CD8-positive, alpha-beta memory T cell (primary cell): ENCODE measurements at places on chromosomes 2 and 18. TPM values are rescaled to one million over a fixed set of nuclear protein-coding genes. Genes with fewer than 3 reads are reported as not detected.

- no peak overlapping the region for H3K27ac ChIP-seq
- no peak for DNase-seq
- H3K27me3 ChIP-seq = no peaks in the 10 kb centered on the region
- no peaks in the 10 kb centered on the region for H3K4me1 ChIP-seq
- H3K4me3 ChIP-seq = no peak overlapping the region
- peaks cover 52% of the 10 kb centered on the region for H3K36me3 ChIP-seq
These were observed 18.5 kb downstream of the SFTPB start for GRCh38 chr2:85649201-85650190.

- H3K4me3 ChIP-seq = no peak overlapping the region
- no peak overlapping the region for H3K27ac ChIP-seq
- H3K27me3 ChIP-seq = no peaks in the 10 kb centered on the region
These were observed 447.3 kb downstream of the XIRP2 start for GRCh38 chr2:167335541-167335992.

GRCh38 chr2:220300806-220301205 lies 673.4 kb downstream of the SLC4A3 start:
- no peaks in the 10 kb centered on the region for H3K4me1 ChIP-seq
- H3K4me3 ChIP-seq = no peak overlapping the region
- H3K27ac ChIP-seq = no peak overlapping the region

DNA sequence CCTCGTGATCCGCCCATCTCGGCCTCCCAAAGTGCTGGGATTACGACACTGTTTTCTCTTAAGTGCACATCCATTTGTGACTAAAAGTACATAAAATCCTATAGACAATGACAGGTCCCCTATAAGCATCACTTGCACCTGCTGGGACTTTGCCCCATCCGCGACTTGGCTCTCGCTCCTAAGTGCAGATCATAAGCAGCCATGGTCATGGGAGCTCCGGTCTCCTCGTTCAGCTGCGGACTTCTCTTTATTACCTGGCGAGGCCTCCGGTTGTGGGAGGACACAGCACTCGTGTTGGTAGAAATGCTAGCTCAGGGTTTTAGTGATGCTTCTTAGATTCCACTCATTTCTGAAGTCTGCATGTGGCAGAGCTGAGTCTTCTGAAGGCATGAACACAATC lies 92.7 kb upstream of the ST6GAL2 start:
- no peaks in the 10 kb centered on the region for H3K36me3 ChIP-seq
- no peak for DNase-seq
- no peaks in the 10 kb centered on the region for H3K27me3 ChIP-seq
- H3K4me1 ChIP-seq = no peaks in the 10 kb centered on the region

- H3K36me3 ChIP-seq = no peaks in the 10 kb centered on the region
- DNase-seq = no peak
- H3K27me3 ChIP-seq = no peaks in the 10 kb centered on the region
These were observed 148.7 kb upstream of the SLC1A4 start for GRCh38 chr2:64840426-64840881.

Gene ANKRD30BL
- not detected for total RNA-seq
